Pericardium fibroblast (primary cell): ENCODE measurements at places on chromosomes 11 and 22. TPM values are rescaled to one million over a fixed set of nuclear protein-coding genes. Genes with fewer than 3 reads are reported as not detected.

ARL2 gene
- total RNA-seq = 116 and 119 TPM in 2 replicates

FZD4 gene
- total RNA-seq = 21.4 and 22.6 TPM in 2 replicates

OR4A47 gene
- not detected in 2 replicates for total RNA-seq

PANX3 gene
- total RNA-seq = not detected in 2 replicates

LDHAL6A gene
- total RNA-seq = not detected in 2 replicates

TRPC6 gene
- 0.43 and 0.82 TPM in 2 replicates for total RNA-seq

OR2AG1 gene
- not detected in 2 replicates for total RNA-seq

TAF10 gene
- total RNA-seq = 113 and 151 TPM in 2 replicates

CDKN1C gene
- 123 and 309 TPM in 2 replicates for total RNA-seq

SPDYC gene
- not detected in 2 replicates for total RNA-seq

GGT5 gene
- 35.2 and 114 TPM in 2 replicates for total RNA-seq

GAB4 gene
- not detected in 2 replicates for total RNA-seq

KRTAP5-7 gene
- not detected in 2 replicates for total RNA-seq

LSP1 gene
- total RNA-seq = 29.5 and 34.2 TPM in 2 replicates

ARHGAP8 gene
- 0.26 TPM in 1 of 2 replicates, not detected in the other for total RNA-seq

SUSD2 gene
- total RNA-seq = 19.1 and 30.9 TPM in 2 replicates

OSM gene
- total RNA-seq = not detected in 2 replicates

CASP12 gene
- not detected in 2 replicates for total RNA-seq

BACE1 gene
- 34.3 and 39.2 TPM in 2 replicates for total RNA-seq

CD3E gene
- not detected in 2 replicates for total RNA-seq

PATE2 gene
- total RNA-seq = not detected in 2 replicates

NAALAD2 gene
- total RNA-seq = 2.7 and 4.1 TPM in 2 replicates

GVQW3 gene
- total RNA-seq = 0.17 and 0.47 TPM in 2 replicates

SGSM1 gene
- total RNA-seq = under 0.01 TPM in 1 of 2 replicates, not detected in the other

CCDC89 gene
- total RNA-seq = 2.0 and 4.7 TPM in 2 replicates

TEX12 gene
- not detected in 2 replicates for total RNA-seq

CNGA4 gene
- total RNA-seq = not detected in 2 replicates

SNX15 gene
- total RNA-seq = 7.8 and 9.4 TPM in 2 replicates

NEFH gene
- 0.85 and 1.3 TPM in 2 replicates for total RNA-seq

TMEM121B gene
- 0.47 TPM in 1 of 2 replicates, not detected in the other for total RNA-seq

CCDC90B gene
- total RNA-seq = 37.6 and 41.0 TPM in 2 replicates

CSF2RB gene
- 0.17 and 0.82 TPM in 2 replicates for total RNA-seq

IRAG1 gene
- total RNA-seq = 1.0 and 4.2 TPM in 2 replicates

ESRRA gene
- 16.9 and 30.0 TPM in 2 replicates for total RNA-seq

CHRM4 gene
- total RNA-seq = 0.12 TPM in 1 of 2 replicates, not detected in the other

GRK2 gene
- 22.0 and 28.4 TPM in 2 replicates for total RNA-seq

MAPK8IP2 gene
- 0.68 and 2.7 TPM in 2 replicates for total RNA-seq

BATF2 gene
- total RNA-seq = 0.12 and 0.51 TPM in 2 replicates

PNPLA5 gene
- not detected in 2 replicates for total RNA-seq

FADS1 gene
- 128 and 148 TPM in 2 replicates for total RNA-seq

SLC22A9 gene
- total RNA-seq = not detected in 2 replicates

ALX4 gene
- under 0.01 and 0.09 TPM in 2 replicates for total RNA-seq

GLB1L2 gene
- 0.51 and 0.70 TPM in 2 replicates for total RNA-seq

MS4A4E gene
- total RNA-seq = not detected in 2 replicates

PIH1D2 gene
- 2.0 TPM in 1 of 2 replicates, not detected in the other for total RNA-seq

NLRP10 gene
- not detected in 2 replicates for total RNA-seq

MMP11 gene
- 9.6 and 12.3 TPM in 2 replicates for total RNA-seq

PTGDR2 gene
- 0.77 and 0.93 TPM in 2 replicates for total RNA-seq

TSSK2 gene
- total RNA-seq = not detected in 2 replicates

RCOR2 gene
- total RNA-seq = 7.8 and 8.4 TPM in 2 replicates

IGSF9B gene
- total RNA-seq = 0.51 and 1.6 TPM in 2 replicates

MUC2 gene
- not detected in 2 replicates for total RNA-seq

C11orf91 gene
- not detected in 2 replicates for total RNA-seq

NAT10 gene
- total RNA-seq = 14.1 and 15.9 TPM in 2 replicates

RIMBP3C gene
- total RNA-seq = 1.1 and 1.3 TPM in 2 replicates

FXYD6 gene
- 0.68 and 1.3 TPM in 2 replicates for total RNA-seq

APOL5 gene
- total RNA-seq = not detected in 2 replicates
